ENCODE measurements at places on chromosomes 3 and 15. TPM values are rescaled to one million over a fixed set of nuclear protein-coding genes. Genes with fewer than 3 reads are reported as not detected.

- no peak for DNase-seq
Observed at GRCh38 chr15:90062973-90063769, 39.1 kb downstream of the IDH2 start.

Gene MST1R
- total RNA-seq = 0.31 TPM

GRCh38 chr15:90557186-90558084 is 27.7 kb downstream of the CRTC3 start:
- DNase-seq = peak; percentile 48

Gene RARRES1
- 1.4 TPM for total RNA-seq

GRCh38 chr15:51283026-51283425 is 55.4 kb downstream of the CYP19A1 start:
- DNase-seq = no peak

- no peak for DNase-seq
Observed at GRCh38 chr15:33296856-33297255, 13.9 kb upstream of the RYR3 start.

GRCh38 chr3:195155570-195156241 is 115.3 kb downstream of the XXYLT1 start:
- DNase-seq = no peak

- no peak for DNase-seq
Observed at GRCh38 chr3:124510290-124510689, 220.0 kb upstream of the UMPS start.

DNA sequence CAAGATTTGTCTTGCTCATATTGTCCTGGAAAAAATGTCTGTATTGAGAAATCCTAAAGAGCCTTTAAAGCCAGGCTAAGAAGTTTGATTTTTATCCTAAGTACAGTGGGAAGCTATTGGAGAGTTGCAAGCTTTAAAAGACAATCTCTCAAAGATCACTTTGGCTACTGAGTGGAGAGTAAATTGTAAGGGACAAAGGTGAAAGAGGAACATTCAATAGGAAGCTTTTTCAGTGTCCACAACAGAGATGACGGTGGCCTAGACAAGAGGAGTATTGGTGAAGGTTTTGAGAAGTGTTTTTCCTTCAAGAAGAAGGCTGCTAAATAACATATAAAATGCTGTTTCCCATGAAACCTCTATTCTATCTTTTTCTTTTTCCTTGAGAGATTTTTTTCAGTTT is 249.5 kb upstream of the IL12A start:
- no peak for DNase-seq

GRCh38 chr3:98584547-98584946 is 8.9 kb downstream of the CPOX start:
- DNase-seq = no peak

- DNase-seq = no peak
Observed at GRCh38 chr15:96125721-96126415, 204.6 kb upstream of the NR2F2 start.

Gene PRR20G
- total RNA-seq = not detected

GRCh38 chr15:99537344-99537743 is 28.4 kb upstream of the MEF2A start:
- peak; percentile 3 for DNase-seq

- no peak for DNase-seq
Observed at GRCh38 chr3:183211352-183211751, 41.7 kb upstream of the B3GNT5 start.

GRCh38 chr15:40510201-40510600 is 39.4 kb downstream of the CHST14 start:
- no peak for DNase-seq

GRCh38 chr15:64878705-64879104 is 33.0 kb upstream of the ANKDD1A start:
- DNase-seq = no peak

- DNase-seq = no peak
Observed at GRCh38 chr3:128794067-128794768, 68.2 kb downstream of the RAB7A start.

Data from occipital lobe (tissue), 3 donors.